ENCODE measurements at places on chromosomes 2 and 18.

- no peak for DNase-seq
Measured at GRCh38 chr2:219676586-219676985, 49.2 kb downstream of the SLC4A3 start.

DNA sequence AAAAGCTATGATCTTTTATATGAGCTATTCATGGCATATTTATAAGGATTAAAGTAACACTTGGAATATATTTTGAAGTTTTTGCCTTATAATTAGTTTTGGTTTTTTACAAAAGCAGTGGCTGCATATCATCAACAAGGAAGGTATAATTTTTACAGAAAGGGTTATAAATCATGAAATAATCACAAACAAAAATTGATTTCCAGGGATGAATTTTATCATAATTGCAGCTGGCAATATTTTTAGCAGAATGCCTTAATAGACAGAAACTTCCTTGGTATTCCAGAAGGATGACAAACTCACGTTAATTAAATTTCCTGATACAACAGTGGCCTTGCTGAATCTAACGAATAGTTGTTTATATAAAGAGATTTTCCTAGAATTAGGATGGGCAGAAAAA is 260.5 kb upstream of the SLC39A10 start:
- no peak for DNase-seq

- no peak for DNase-seq
Measured at GRCh38 chr2:120204022-120204405, 19.2 kb downstream of the TMEM185B start.

GRCh38 chr2:80527119-80527518 is 222.6 kb upstream of the LRRTM1 start:
- no peak for DNase-seq

GRCh38 chr2:134347756-134348155 is 93.9 kb downstream of the MGAT5 start:
- DNase-seq: no peak

- no peak for DNase-seq
Measured at GRCh38 chr2:6896930-6897759, 19.6 kb downstream of the RSAD2 start.

GRCh38 chr2:231163414-231164095 is 34.9 kb upstream of the ARMC9 start:
- DNase-seq: no peak

DNA sequence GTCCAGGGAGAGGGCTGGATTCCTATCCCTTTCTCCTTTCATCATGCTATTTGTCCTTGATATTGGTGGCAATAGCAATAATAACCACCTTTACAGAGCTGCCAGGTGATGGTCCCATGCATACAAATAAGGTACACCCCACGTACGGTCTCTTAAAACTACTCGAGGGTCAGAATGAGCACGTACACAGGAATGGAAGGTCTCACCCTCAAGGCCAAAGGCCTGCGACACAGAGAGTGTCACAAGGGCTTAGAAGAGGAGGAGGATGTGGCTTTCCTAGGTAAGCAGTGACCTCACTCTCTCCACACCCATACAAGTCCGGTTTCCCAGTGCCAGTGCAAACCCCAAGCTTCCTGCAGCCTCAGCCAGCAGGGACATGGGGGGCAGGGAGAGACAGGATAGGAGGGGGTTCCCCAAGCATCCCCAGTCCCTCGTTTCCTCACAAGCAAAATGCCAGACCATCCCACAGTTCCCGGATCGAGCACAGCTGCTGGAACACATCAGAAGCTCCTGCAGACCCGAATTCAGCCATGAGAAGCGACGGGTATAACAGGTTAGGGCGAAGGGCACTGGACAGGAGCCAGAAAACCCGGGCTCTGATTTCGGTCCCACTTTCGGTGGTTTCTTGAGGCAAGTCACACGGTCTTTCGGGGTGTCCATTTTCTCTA is 49.2 kb downstream of the PLB1 start:
- no peak for DNase-seq

- no peak for DNase-seq
Measured at GRCh38 chr2:164910101-164910899, 45.0 kb downstream of the SLC38A11 start.

DNA sequence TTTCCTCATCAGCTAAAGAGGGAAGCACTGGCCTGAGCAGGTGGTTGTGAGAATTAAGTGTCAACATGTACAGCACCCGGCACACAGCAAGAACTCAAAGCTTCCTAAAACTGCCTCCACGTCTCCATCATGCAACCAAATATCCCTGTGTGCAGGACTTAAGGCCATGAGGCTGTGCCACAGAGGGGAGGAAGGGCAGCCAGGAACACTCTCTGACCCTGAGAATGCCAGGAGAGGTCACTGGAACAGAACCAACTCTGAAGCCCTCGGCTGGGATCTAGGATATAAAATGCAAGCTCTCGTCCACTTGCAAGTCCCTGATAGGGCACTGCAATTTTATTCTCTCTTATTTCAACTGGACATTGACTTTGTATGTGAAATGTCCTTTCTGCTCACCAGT is 12.2 kb upstream of the NPAS2 start:
- no peak for DNase-seq

- DNase-seq: no peak
Measured at GRCh38 chr18:76823587-76824011, 1.2 kb downstream of the ZNF236 start.

DNA sequence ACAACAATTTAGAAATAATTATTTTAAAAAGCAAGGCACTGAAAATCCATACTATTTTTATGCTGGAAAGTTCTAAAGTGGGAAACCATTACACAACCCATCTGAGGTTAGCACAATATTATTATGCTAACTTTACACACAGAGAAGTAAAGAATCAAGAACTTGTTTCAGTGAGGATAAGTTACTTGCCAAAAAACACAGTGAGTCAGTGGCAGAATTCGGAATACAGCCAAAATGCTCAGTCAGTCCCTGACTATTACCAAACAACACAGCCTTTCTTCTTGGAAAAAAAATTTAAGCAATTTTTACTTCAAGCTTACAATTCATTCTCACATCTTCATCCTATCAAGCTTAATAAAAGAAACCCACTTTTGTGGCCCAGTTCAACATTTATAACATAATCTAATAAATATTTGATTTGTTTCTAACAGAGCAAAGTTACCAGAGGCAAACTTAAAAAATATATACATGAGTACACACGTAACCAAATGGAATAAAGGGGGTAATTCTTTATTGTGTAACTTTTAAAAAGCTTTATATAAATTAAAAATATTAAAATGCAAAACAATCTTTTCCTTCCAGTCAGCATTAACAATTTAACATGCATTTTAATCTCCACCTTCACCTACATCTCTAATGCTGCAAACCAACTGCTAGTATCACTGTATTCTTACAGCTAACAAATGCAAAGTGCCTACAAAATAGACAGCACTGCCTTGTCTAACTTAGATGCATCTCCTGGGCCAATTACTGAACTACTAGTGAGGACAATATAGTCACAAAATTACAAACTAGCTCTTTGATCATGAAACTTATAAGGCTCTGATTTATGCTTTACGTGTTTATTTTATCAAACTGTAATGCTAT is 55.2 kb downstream of the CCDC88A start:
- DNase-seq: no peak

GRCh38 chr2:729376-729861 is 52.2 kb upstream of the TMEM18 start:
- no peak for DNase-seq

GRCh38 chr2:223238301-223238700 is 186.3 kb downstream of the KCNE4 start:
- no peak for DNase-seq

GRCh38 chr2:179602452-179602851 is 259.0 kb downstream of the ZNF385B start:
- DNase-seq: no peak

- no peak for DNase-seq
Measured at GRCh38 chr2:215573496-215573895, 137.6 kb upstream of the FN1 start.

DNA sequence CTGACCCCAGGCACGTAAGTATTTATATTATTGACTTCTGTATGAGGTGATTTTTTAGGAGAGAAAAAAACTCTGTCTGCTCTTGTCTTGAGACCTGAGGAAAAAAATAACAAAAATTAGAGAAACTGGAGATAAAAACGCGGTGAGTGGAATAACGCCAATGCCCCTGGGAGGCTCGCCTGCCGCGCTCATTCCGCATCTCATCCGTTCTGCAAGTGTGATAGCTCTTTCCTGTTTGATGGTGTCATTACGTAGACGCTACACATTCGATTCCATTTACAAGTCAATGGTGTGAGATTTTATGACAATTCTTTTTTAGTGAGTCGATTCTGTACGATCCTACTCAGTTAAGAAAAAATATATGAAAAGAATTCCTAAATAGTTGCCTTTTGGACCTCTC is 194.3 kb upstream of the SMIM21 start:
- no peak for DNase-seq

- no peak for DNase-seq
Measured at GRCh38 chr2:24822049-24822706, 29.0 kb downstream of the CENPO start.

DNA sequence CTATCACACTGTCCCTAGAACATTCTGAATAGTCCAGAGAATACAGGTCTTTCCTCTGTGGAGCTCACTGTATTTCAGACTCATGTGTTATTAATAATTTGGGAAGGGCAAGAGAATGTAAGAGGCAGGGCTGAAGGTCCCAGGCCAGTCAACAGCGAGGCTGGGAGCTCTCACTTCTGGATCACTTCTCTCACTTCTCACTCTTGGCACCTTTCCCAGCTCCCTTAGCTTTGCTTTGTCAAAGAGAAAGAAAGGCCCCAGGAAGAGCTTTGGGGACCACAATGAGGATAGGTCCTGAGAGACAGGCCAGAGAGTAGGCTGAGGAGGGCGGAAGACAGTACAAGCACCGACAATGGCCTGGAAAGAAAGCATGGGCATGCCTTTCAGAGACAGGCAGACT is 11.2 kb downstream of the EFR3B start:
- no peak for DNase-seq

DNA sequence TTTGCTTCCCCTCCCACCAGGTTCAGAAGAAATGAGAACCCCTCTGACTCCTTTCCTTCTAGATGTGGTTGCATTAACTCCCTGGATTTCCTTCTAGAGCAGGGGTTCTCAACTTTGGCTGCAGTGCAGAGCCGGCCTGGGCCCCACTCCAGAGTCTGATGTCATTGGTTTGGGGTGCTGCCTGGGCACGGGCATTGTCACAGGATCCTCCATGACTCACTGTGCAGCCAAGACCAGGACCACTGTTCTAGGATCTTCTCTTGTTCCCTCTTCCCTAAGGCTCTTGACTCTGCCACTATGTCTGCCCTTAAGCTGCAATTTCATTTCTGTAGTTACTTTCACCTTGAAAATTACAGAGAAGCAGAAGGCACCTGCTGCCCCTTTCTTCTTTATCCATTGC is 31.8 kb downstream of the TBC1D8 start:
- DNase-seq: no peak

- DNase-seq: no peak
Measured at GRCh38 chr2:54306556-54306955, 50.5 kb upstream of the TSPYL6 start.

GRCh38 chr2:3753561-3753960 is 50.2 kb downstream of the DCDC2C start:
- no peak for DNase-seq

GRCh38 chr18:7417727-7418126 is 149.4 kb upstream of the PTPRM start:
- DNase-seq: no peak

GRCh38 chr2:40353231-40353630 is 98.7 kb downstream of the SLC8A1 start:
- no peak for DNase-seq

- no peak for DNase-seq
Measured at GRCh38 chr2:56918790-56919189, 735.0 kb downstream of the CCDC85A start.

- DNase-seq: no peak
Measured at GRCh38 chr2:231172025-231172424, 26.4 kb upstream of the ARMC9 start.

DNA sequence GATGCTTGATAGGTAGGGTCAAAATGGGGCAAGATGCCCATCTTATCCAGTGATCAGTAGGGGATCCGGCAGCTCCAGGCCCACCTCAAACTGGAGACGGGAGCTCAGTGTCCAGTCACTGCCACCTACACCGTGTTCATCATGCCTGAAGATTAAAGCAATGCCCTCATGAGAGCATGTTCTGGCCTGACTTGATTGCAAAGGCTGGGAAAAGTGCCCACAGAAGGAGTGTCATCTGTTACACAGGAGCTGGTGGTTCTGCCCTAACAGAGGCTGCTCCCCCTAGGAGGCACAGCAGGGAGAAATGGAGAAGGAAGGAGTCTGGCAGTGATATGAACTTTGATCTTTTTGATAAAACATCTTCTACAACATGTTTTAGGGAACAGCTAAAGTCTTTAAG is 92.3 kb downstream of the CCBE1 start:
- no peak for DNase-seq

- no peak for DNase-seq
Measured at GRCh38 chr2:150630587-150631235, 143.2 kb upstream of the RND3 start.

DNA sequence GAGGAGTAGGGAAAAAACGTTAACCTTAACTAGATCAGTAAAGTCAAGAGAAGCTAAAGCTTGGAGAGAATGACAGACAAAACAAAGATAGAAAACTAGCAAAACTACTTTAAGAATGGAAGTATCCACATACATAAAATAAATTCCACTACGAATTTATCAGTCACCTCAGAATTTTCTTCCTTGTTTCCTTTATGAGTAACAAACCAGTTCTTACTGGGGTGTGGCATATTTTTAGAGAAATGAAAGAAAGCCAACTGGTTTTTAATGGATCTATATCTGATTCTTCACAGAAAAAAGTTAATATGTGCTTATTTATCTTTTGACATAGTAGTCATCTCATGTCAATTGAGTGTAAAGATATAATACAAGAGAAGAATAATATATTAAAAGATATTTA is 2033.7 kb upstream of the CELF4 start:
- no peak for DNase-seq

- no peak for DNase-seq
Measured at GRCh38 chr2:143674051-143674450, 544.8 kb downstream of the ARHGAP15 start.

- no peak for DNase-seq
Measured at GRCh38 chr2:85851253-85852151, 37.3 kb downstream of the ST3GAL5 start.

DNA sequence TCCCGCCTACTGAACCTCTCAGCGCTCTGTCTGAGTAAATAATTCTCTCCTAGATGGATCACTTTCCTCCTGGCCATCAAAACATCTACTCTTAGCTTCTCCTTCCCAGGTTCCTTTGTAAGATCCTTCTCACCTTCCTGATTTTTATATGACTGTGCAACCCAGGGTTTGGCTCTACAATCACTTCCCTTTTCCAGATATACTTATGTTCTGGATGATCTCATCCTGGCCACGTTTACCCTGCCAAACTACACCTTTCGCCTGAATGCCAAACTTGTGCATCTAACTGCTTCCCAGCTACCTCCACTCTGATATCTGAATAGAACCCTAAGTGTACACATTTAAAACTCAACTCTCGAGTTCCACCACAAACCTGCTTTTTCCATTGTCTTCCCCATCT is 290.5 kb upstream of the REV1 start:
- DNase-seq: no peak

- DNase-seq: no peak
Measured at GRCh38 chr18:9716780-9717563, 8.9 kb downstream of the RAB31 start.

GRCh38 chr2:240426845-240427721 is 8.4 kb upstream of the GPC1 start:
- DNase-seq: no peak

- no peak for DNase-seq
Measured at GRCh38 chr18:57957210-57957609, 86.8 kb upstream of the NEDD4L start.

Data from activated naive CD4-positive, alpha-beta T cell (primary cell).